ENCODE measurements at places on chromosomes 16 and 17.

GRCh38 chr16:1734123-1734522 is 28.1 kb downstream of the MAPK8IP3 start:
- DNase-seq: no peak

DNA sequence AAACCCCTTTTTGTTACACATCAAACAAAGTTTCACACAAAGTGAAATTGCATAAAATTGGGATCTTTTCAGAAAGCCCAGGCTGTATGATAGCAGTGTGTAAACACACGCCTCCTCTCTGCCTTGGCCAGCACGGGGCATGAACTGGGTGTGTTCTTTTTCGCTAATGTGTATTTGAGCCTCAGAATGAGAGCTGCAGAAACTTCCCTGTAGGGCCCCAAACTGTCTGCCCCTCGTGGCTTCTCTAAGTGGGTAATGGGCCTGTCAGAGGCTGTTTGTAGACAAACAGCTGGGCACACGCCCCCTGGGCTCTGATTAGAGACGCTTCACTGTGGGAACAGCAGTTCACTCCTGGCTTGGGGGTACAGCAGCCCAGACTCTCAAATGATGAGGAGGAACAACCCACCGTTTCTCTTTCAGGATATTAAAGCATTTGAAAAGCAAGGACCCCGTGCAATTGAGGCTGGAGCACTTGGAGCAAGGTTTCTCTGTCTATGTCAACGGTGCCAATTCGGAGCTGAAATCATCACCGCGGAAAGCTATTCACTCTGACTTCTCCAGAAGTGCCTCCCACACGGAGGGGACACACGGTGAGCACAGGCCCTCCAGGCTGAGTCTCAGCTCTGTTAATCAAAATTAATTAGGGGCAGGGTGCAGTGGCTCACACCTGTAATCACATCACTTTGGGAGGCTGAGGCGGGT is 78.4 kb downstream of the KATNIP start:
- DNase-seq: no peak

- no peak for DNase-seq
Observed at GRCh38 chr17:76130473-76130872, 10.6 kb downstream of the FOXJ1 start.

DNA sequence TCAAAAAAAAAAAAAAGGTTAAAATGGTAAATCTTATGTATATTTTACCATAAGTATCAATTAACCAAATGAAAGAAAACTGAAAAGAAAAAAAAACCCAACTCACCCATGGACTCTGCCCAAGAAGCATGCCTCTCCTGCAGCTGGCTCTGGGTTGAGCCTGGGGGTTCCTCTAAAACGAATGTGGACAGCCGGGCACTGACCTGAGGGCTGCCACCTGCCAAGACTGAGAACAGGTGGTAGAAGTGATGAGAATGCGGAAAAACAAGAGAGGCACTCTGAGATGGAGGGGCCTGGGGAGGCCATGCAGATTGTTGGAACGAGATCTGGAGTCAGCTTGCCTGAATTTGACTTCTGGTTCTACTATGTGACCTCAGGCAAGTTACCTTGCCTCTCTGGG is 85.5 kb upstream of the MSI2 start:
- DNase-seq: no peak

DNA sequence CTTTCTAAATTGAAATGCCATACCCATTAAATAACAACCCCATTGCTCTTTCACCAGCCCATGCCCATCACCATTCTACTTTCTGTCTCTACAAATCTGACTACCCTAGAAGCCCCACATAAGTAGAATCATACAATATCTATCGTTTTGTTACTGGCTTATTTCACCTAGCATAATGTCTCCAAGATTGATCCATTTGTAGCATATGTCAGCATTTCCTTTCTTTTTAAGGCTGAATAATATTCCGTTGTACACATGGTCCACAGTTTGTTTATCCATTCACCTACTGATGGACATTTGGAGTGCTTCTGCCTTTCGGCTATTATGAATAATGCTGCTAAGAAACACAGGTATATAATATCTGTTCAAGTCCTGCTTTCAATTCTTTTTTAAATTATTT is 393.1 kb upstream of the SOX9 start:
- no peak for DNase-seq

DNA sequence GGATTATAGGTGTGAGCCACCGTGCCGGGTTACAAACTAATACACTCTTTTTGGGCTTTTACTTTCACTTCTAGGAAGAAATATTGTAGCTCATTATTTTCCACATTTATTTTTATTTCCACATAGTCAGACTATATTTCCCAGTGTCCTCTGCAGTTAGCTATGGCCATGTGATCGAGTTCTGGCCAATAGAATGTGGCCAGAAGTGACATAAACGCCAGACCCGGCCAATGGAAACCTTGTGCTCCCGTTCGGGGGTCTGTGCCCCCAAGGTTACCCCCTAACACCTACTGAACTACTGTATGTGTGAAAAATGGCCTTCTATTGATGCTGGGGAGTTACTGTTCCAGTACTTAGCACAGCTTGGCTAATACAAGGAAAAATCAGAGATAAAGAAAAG is 13.2 kb upstream of the RPTOR start:
- DNase-seq: no peak

GRCh38 chr16:84091460-84091859 is 25.3 kb downstream of the MBTPS1 start:
- no peak for DNase-seq

- peak; percentile 97 for DNase-seq
Observed at GRCh38 chr17:78359997-78360370, at the start of gene SOCS3. TSS of gene SOCS3 (minus strand) at chr17:78360077. CDS start at chr17:78359095, 982 bp downstream.

DNA sequence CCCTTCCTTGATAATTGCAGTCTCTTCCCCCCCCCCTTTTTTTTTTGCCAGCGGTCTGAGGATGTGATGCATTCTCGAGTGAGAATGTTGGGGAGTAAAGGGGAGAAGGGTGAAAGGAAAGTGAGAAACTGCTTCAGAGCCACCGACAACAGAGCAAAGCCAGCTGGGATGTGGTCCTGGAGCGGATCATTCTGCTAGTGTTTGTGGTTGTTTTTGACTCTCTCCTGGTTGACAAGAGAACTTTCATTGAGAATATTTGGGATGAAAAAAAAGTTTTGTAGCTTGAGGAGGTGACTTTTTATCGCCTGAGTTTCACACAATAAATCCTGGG is 1.3 kb downstream of the NF1 start:
- no peak for DNase-seq

DNA sequence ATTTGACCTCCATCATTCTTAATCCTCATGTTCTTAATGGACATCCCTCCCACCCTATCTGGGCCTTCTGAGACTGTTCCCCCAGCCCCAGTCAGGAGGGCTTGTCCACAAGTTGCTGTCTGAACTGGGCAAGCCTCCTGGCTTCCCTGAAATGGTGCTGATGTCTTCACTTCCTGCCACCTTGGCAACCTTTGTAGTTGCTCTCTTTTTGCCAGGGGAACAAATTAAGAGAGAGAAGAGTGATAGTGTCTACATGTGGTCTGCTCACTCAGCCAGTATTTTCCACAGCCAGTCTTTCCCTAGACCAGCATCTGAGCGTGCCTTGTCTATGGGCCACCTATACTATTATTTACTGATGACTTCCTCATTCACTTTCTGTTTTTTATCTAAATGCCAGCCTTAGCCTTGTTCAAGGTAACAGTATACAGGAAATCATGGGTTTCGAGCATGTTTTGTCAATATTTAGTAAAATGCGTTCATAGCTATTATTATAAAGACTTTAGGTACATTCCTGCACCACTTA is 710.1 kb downstream of the MAF start:
- no peak for DNase-seq

GRCh38 chr17:40938981-40939380 is 1.5 kb upstream of the KRT23 start:
- no peak for DNase-seq

- peak; percentile 43 for DNase-seq
Observed at GRCh38 chr16:813204-813915, 12.8 kb upstream of the GNG13 start.

- no peak for DNase-seq
Observed at GRCh38 chr17:63292421-63292820, 153.7 kb downstream of the CYB561 start.

DNA sequence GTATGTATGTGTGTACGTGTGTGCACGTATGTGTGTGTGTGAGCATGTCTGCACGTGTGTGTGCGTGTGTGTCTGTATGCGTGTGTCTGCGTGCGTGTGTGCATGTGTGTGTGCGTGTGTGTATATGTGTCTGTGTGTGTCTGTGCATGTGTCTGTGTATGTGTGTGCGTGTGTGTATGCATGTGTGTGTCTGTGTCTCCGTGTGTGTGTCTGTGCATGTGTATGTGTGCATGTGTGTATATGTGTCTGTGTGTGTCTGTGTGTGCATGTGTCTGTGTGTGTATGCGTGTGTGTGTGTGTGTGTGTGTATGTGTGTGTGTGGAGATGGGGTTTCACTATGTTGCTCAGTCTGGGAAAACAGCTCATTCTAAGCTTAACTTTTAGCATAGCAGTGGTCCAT is 43.9 kb downstream of the ATP2C2 start:
- DNase-seq: no peak

GRCh38 chr16:28572696-28573510 is 19.2 kb downstream of the SGF29 start:
- no peak for DNase-seq

DNA sequence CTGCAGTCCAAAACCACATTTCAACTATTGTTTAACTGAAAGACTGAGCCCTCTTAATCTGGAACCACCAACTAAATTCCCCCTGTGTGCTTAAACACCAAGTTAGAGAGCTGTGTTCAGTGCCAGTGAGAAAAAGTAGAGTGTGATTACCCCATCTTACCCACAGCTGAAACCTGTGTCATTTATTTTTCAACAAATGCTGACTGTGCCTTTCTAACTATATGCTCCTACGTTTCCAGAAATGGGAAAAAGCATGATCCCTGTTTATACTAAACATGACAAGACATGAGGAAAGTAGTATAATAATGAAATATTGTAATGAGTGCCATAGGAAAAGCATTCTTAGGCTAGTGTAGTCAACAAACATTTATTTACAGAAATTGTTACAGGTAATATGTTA is 7.4 kb upstream of the TOX3 start:
- no peak for DNase-seq

GRCh38 chr16:12502676-12503075 is 301.0 kb downstream of the CPPED1 start:
- no peak for DNase-seq

DNA sequence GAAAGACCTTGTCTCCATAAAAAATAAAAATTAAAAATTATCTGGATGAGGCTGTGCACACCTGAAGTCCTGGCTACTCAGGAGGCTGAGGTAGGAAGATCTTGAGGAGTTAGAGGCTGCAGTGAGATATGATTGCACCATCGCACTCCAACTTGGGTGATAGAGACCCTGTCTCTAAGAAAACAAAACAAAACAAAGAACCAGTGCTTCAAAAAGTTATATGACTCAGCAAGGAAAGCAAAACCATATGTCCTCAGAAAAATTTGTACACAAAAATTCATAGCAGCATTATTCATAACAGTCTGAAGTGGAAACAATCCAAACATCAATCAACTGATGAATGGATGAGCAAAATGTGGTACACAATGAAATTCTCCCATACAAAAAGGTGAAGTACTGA is 48.9 kb downstream of the SLFN5 start:
- DNase-seq: no peak
